ENCODE measurements at places on chromosomes 3 and 15.

- no peak for DNase-seq
These were observed 14.9 kb downstream of the AMOTL2 start for GRCh38 chr3:134359121-134360010.

GRCh38 chr15:72077950-72078349, 40.0 kb downstream of the MYO9A start:
- DNase-seq = no peak

DNA sequence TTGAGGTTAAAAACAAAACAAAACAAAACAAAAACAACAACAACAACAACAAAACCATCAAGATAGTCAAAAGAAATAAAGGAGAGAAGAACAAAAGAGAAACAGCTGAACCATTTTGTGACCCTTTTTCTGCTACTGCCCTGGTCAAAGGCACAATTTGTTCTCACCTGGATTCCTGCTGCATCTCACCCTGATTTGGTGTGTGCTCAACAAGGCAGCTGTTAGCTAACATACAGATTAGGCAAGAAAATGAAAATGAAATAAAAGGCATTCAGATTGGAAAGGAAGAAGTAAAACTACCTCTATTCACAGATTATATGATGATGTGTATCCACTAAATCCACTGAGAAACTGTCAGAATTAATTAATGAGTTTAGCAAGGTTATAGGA, 28.7 kb upstream of the XIRP1 start:
- DNase-seq = no peak

DNA sequence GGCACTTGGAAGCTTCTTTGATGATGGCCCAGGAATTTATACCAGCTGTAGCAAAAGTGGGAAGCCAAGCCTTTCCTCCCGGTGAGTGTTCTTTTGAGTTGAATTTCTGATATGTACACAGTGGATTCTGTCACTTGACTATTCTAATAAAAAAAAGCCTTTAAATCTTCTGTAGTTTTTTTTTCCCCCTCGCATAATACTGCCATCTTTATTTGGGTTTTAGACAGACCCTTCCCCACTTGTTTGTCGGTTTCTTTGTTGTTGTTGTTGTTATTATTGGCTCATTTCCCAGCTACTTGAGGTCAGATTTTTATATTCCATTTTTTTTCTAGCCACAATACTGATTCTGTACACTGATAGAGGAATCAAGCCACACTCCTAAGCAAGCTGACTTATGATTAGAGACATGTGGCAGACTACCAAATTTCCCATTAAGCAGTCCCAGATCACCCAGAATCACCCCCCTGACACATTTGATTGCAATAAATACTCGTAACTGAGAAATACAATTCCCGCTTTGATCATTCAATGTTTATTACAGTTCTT, 122.4 kb upstream of the IL12A start:
- DNase-seq = no peak

- DNase-seq = no peak
These were observed 201.1 kb downstream of the ADAMTS17 start for GRCh38 chr15:100140527-100141308.

GRCh38 chr3:4981294-4981664, 2.0 kb downstream of the BHLHE40 start:
- no peak for DNase-seq

DNA sequence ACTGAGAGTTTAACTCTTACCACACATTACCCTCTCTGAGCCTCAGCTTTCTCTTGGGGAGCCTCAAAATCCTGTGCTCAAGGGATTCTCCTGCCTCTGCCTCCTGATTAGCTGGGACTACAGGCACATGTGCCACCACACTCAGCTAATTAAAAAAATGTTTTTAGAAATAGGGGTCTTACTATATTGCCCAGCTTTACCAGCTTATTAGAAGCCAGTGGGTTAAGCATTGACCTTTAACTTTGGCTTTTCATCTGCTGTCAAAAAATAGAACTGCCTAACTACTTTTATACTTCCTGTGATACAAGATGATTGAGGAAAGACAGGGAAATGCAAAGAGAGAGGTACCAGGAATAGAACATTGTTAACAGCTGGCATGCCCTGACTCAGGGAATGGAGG, 27.3 kb downstream of the MYO1E start:
- no peak for DNase-seq

GRCh38 chr3:11944052-11944673, 60.0 kb upstream of the SYN2 start:
- DNase-seq = no peak

DNA sequence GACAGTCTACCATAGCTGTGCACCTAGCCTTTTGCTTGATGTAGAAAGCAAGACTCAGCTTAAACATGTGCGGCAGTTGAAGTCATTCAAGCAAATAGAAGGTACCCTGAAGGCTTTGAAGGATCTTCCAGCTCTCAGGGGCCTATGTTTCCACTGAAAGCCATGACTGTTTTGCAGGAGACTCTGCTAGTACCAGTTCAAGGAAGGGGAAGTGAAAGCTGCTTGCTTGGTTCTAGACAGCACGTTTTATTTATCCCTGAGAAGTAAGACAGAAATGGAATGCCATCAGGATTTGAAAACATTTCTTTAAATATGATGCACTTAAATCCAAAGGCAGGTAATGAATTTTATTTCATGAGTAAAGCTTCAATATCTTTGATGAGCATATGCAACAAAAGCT, 311.4 kb downstream of the PDCD6IP start:
- no peak for DNase-seq

GRCh38 chr3:63807961-63808565, 11.0 kb upstream of the C3orf49 start:
- DNase-seq = no peak

DNA sequence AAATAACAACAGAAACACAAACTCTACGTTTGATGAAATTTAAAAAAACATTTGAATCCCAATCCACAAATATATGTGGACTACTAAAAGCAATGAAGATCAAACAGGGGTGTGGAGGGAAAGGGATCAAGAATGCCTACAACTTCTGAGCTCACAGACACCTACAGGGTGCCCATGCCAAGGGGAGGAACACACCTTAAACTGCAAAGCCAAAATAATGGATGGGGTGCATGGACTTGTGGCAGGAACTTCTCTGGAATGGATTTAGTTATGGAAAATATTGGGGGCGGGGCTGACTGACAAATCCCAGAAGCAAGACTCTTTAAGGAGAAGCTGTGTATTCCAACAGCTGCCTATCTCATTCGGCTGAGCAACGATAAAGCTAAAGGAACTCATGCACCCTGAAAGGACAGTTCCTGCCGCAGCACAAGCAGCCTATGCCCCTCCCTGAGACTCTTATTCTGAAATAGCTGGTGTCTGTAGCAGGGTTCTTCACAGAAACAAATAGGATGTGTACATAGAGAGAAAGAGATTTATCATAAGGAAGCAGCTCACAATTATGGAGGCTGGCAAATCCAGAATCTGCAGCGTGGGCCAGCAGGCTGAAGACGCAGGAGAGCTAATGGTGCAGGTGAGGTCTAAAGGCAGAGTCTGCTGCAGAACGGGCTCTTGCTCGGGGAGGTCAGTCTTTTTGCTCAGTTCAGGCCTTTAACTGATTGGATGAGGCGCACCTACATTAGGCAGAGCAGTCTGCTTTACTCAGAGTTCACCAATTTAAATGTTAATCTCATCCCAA, 24.5 kb upstream of the PLA2G4D start:
- no peak for DNase-seq

GRCh38 chr3:152267831-152268554, 736 bp upstream of the MBNL1 start:
- no peak for DNase-seq

DNA sequence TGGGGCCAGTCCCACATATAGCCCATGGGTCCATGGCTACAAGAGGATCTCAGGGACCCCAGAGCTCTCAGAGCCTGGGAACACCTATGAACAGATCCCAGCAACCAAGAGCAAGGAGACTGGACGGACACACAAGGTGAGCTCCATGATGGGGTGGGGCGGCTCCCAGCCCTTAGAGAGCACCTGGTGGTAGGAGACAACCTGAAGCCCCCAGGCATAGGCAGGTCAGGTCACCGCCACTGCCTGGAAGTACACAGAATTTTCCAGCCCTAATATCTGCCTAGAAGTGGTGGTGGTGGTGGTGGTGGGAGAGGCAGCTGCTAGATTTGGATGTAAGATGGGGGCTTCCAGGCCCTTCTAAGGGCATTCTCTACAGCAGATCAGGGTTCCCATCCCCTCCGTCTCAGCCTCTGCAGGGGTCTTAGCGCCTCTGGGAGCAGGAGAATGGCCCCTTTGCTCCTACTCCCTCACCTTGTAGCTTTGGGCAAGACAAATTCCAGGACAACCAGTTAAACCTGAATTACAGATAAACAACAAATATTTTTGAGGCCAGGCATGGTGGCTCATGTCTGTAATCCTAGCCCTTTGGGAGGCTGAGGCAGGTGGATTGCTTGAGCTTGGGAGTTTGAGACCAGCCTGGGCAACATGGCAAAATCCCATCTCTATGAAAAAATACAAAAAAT, 9.2 kb downstream of the SH2D7 start:
- no peak for DNase-seq
